NCI-H1436 (cell line): ENCODE measurements at places on chromosomes 5 and 9.
A peak's percentile ranks its signal among the peaks of the same experiment; 100 is the strongest.

DNA sequence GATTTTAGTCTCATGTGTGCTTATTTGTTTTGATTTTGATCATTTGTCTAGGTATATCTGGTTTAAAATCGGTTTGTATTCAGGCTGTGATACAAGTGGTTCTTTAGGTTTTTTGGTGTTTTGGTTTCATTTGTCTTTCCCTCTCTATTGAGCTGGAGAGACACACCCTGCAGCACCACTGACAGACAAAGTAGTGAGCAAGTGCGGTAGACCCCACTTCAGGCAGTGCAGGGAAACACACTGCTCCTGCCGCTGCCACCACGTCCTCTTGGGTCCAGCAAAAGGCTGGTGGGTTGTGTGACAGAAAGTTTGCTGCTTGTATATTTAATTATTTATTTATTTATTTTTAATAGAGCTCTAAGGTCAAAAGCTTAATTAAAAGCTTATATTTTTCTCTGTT, 801.0 kb downstream of the NR2F1-AS1 start:
- DNase-seq = no peak

- DNase-seq = no peak
These were observed 14.0 kb upstream of the EGFL7 start for GRCh38 chr9:136648751-136649150.

GRCh38 chr5:124162767-124163532, 583.5 kb downstream of the ZNF608 start:
- DNase-seq = peak; percentile 42

GRCh38 chr9:87640385-87640795, 85.5 kb upstream of the CTSL start:
- DNase-seq = no peak

- no peak for DNase-seq
These were observed 39.6 kb upstream of the FCN1 start for GRCh38 chr9:134957165-134957944.

- no peak for DNase-seq
These were observed 67.7 kb upstream of the FCN1 start for GRCh38 chr9:134985451-134985850.

DNA sequence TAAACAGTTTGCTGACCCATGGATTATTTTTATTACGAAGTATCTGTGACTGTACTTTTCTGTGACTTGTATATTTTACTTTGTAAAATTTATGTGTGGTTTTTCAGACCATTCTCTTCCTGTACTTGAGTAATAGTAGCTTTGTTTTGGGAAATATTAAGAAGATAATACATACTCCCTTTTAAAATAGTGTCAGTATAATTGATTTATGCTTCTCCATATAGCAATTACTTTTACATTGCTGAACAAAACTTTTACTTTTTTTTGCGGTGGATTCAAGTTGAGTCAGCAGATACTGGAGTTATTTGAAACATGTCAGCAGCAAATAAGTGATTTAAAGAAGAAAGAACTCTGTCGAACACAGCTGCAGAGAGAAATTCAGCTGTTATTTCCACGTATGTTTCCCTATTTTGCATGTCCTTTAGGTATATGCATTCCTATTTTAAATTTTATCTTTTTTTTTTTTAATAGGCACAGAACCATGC, 28.4 kb downstream of the TENT2 start:
- no peak for DNase-seq

GRCh38 chr5:91365498-91365897, 17.6 kb downstream of the ARRDC3 start:
- no peak for DNase-seq

DNA sequence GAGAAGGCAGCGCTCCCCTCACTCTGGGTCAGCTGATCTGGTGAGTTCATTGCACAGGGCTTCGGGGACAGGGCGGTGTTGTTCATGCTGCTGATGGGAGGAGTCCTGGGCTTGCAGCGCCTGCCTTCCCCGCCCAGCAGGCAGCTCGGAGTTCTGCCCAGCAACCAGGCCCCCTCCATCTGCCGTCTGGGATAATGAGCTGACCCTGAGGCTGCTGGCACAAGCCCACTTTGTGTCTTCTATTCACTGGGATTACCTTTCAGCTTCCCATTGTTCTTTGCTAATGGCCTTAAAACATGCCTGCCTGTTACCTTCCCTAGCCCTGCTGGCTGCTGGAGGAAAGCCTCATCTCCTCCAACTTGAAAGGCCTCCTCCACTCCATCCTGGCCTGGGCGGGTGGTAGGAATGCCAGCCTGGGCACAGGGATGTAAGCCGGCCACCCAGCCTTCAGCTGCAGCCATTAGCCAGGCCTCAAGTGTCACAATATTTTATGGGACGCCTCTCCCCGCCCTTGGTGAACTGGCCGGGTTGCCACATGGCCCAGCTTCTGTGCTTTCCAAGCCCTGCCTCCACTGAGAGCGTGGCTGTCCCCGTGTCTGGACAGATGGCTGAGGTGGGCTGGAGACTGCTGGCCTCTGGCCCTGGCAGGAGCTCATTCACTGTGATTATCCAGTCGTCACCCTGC, 70.4 kb downstream of the GADD45G start:
- peak; percentile 91 for DNase-seq

DNA sequence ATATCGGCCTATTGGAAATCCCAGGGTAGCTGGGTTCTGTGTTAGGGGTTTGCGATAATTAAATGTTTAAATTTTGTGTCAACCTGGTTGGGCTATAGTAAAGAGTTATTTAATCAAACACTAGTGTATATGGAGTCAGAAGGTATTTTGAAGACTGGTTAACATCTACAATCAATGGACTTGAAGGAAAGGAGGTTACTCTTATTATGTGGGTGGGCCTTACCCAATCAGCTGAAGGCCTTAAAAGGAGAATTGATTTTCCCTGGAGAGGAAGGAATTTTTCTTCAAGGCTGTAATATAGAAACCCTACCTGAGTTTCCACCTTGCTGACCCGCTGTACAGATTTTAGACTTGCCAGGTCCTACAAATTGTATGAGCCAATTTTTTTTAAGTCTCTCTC, 411.4 kb downstream of the IRX1 start:
- no peak for DNase-seq
